ENCODE measurements at places on chromosomes 3 and 15.

DNA sequence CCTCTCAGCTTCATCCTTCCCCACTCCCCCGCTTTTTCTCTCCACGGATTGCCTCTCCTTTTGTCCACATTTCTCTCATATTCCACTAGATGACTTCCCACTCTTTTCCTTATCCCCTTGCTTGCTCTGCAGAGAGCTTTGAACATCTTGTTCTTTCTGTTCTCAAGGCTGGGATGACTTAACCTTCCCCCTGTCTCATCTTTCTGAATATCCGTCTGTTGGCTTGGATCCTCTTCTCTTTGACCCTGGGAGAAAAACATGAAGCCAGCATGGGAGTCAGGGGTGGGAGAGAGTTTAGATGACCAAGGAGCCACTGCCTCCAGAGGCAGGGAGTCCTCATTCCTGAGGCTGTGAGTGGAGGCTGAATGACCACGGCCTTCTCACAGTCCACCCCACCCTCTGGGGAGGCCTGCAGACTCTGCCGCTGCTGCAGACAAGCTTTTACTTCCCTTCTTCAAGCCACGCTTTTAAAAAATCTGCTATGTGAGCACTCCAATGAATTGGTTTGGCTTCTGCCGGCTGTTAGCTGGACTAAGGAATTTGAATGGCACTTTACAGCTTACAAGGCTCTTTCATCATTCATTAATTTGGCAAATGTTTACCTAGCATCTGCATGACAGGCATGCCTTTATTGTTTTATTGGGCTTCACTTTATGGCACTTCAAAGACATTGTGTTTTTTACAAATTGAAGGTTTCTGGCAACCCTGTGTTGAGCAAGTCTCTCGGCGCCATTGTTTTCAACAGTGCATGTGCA is 111.6 kb upstream of the SLC6A6 start:
- no peak for DNase-seq

DNA sequence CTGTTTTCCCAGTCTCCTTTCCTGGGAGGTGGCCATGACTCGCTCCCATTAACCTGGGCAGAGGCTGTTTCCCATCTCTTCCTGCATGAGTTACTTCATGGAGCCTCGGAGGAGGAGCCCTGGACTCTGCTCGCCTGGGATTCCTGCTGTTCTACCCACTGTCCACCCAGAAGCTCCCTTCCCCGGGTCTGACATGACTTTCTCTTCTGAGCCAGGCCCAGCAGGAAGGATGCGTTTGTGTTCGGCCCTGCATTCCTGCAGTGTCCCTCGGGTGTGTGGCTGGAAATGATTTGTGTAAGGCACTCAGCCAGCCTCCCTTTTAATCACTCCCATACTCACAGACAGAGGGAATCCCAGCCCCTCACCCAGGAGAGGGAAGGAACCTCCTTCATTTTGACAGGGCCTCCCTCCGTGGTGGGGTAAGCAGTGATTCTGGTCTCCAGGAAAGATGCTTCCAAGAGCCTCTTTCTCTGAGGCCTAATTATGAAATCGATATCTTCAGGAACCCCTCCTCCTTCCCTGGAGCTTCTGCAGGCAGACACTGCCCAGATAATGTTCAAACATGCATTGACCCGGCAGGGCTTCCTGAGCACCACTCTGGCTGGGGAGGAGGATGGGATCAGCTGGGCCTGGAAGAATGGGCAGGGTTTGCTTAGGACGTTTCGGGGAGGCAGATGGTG is 41.6 kb upstream of the DLG1 start:
- peak; percentile 64 for DNase-seq

GRCh38 chr3:10992017-10992942 is at the start of gene SLC6A1:
TSS of gene SLC6A1 (plus strand) at chr3:10992748. CDS start at chr3:11017212, 24,464 bp downstream.
- no peak for DNase-seq

DNA sequence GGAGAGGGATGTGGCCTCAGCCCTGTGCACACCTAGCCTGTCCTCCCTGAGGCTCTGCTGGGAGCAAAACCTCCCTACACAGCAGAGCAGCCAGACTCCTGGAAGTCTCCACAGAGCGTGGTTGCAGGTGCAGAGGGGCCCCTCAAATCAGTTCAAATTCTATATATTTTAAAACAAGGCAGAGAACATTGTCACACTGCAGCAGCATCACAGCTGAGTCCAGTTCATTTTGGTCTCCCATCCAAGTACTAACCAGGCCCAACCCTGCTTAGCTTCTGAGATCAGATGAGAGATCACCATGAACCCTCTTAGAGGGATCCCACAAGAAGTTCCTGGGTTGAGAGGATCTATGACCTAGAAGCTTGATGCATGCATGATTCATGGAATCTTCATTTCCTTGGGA is 331.0 kb upstream of the RGMA start:
- DNase-seq, result no peak
